Suppressor macrophage (primary cell): ENCODE measurements at places on chromosomes 7 and 10.

DNA sequence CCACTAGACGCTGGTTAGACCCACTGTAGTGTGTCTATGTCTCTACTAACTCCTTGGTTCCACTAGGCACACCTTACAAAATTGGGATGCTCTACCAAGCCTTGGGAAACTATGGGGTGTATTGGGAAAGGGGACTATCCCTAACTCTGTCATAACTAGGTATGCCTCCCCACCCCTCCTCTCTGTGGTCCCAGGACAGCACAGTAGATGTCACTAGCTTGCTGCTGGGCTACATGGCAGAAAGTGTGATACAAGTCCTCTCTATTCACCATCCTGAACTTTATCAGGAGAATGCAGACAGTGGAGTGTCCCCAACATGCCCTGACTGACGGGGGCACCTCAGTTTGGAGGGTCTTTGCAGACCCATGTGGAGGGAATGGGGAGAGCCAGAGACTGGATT, 30.3 kb upstream of the TMEM273 start:
- DNase-seq, result no peak

- DNase-seq, result no peak
These were observed 9.2 kb downstream of the AGBL3 start for GRCh38 chr7:134995239-134996096.

- DNase-seq, result peak; percentile 7
These were observed 256.1 kb downstream of the KLF6 start for GRCh38 chr10:3528823-3529403.

DNA sequence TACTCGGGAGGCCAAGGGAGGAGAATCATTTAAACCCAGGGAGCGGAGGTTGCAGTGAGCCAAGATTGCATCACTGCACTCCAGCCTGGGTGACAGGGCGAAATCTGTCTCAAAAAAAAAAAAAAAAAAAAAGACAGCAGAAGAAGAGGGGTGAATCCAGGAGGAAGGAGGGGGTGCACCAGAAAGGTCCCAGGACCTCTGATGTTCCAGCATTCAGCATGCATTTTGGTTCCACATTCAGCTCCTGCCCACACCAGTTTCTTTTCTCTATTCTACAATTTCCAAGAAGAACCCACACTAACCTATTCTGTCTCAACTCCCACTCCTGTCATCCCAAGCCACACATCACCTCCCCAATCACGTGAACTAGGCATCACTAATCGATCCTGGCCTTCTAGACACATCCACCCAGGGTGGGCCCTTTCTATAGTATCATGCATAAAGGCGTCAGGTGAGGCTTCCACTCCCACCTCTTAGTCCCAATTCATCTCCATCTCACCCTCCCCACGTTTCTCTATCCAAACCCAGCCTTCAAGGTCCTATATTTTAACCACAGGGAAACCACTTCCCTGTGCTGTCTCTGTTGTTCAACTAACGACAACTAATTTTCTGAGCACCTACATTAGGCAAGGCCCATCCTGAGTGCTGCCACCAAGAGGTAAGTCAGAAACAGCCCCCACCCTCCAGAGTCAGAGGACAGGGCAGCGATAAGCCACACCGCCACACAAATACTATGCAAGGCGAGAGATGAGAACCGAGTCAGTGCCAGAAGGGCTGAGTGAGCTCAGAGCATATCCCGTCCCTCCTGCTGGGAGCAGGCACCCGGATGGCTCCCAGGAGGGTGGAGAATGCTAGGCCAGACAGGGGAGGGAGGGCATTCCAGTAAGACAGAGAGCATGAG, 2.2 kb downstream of the ANXA11 start:
- DNase-seq, result peak; percentile 77

GRCh38 chr10:49001870-49002672, 62.4 kb upstream of the LRRC18 start:
- no peak for DNase-seq

GRCh38 chr7:25750744-25751508, 401.1 kb upstream of the NFE2L3 start:
- DNase-seq, result no peak

GRCh38 chr10:9045311-9045710, 990.8 kb downstream of the GATA3 start:
- DNase-seq, result no peak

DNA sequence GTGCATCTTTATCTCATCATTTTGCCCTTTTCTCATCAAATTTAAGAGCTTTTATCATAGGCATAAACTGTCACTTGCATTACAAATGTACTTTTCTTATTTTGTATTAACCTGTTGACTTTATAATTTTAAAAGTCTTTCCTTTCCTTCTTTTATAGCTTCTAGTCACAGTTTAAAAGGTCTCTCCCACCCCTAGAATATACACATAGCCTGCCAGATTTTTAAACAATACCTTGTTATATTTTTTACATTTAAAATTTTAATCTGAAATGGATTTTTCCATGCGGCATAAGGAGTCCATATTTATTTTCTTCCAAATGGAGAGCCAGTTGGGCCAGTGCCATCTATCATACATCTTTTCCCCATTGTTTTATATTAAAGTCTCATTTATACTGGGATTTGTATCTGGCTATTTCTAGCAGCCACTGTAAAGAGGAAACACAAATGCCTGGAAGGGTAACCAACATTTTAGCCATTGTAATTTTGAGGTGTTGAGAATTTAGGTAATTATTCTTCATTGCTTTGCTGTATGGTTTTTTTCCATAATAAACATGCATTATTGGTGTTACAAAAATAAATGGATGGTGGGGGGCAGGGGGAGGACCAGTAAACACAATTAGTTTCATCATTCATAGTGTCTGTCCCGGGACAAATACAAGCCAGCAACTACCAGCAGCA, 92.8 kb downstream of the CCDC71L start:
- DNase-seq, result no peak

- DNase-seq, result no peak
These were observed 386.3 kb downstream of the TNS3 start for GRCh38 chr7:47195641-47196040.

DNA sequence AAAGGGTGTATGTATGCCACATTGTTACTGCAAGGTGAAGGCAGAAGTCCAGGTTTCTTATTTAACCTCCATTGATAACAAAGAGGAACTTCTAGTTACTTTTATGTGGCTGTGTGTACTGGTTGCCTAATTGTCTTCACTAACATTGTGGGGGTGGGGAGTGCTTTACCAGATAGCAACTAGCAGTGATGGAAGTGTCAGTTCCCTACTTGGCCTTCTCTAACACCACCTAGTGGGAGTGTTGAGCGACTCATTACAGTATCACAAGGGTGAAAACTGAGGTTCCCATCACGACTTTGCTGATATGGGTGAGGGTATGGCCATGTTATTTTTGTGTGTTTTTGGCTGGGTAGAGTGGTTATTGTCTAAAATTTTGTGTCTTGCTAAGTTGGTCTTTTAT, 274.4 kb downstream of the THSD7A start:
- peak; percentile 68 for DNase-seq

DNA sequence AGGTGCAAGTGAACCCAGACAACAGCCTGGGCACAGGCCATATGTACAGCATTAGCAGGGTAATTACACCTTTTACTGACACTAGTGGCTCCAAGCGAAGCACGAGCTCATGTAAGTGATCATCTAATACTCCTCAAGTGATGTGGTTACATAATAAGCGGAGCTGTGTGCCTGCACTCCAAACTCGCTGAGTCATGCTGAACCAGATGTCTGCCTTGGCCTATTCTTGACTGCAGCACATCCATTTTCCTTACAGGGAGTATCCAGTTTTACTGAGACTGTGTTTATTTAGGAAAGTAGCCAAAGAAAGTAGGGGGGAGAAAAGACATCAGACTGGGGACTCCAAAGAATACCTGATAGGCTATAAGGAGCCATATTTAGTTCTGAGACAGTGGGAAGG, 90.1 kb downstream of the GRM3 start:
- DNase-seq, result no peak

DNA sequence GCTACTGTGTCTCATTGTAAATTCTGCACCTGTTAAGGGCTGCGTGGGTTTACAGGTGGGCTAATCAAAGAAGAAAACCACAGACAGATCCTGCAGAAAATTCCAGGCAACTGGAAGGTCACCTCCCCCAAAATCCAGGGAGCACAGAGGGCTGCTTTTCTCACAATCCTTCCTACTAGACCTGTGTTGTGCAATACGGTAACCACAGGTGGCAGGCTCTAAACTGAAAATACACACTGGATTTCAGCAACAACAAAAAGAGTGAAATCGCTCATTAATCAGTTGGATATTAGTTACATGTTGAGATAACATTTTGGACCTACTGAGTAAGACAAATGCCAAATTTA, 83.2 kb downstream of the SLC16A9 start:
- DNase-seq, result no peak
